ENCODE measurements at places on chromosomes 7 and 10.

GRCh38 chr10:118002581-118002980 lies 44.2 kb downstream of the RAB11FIP2 start:
- DNase-seq, result no peak

DNA sequence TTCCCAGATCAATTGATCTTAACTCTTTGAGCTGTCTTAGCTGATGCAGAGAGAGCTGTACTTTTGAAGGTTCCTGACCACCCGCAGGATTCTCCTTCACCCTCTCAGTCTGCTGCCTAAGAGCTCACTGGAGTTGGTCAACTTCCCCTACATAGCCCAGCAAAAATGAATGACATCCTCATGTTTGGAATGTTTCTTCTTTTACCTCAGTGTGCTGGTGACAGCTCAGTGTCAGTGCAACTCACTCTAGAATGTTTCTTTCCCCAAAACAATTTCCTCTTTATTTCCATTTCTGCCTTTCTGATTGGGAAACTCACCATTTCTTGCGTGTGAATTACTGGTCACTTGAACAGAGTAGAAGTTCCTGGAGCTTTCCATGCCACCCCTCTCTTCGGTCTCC lies 48.7 kb downstream of the LSMEM1 start:
- DNase-seq, result no peak

DNA sequence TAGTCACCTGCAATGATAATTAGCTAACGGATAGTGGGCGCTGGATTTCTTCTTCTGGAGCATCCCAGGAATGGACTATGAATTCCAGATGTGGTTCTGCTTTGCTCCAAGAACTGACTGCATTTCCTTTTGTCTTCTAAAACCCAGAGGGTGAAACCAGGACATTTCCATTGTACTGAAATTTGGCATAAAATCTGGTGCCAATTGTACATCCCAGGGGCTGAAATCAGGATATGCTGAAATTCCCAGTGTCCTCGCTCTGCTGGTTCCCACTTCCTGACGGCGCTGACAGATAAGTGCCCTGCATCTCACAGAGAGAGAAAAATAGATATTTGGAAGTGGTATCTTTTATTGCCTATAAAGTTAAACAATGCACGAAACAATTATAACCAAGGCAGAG lies 31.9 kb downstream of the RBM20 start:
- no peak for DNase-seq

DNA sequence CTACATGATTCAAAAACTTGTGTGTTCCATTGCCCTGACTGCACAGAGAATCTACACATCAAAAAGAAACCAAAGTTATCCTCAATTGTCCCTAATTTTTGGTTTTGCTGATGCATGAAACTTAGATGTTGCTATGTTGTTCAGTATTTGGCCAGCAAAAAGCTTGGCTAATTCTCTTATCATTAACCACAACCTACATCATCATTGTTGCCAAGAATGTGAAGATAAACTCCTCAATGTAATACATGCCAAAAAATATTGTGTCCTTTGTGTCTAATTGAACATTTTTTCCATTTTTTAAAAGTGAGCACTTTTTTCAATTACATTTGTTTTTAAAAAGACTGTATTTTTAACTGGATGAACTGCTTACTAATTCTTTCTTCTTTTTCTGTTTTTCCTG lies 268.0 kb upstream of the SEMA3D start:
- no peak for DNase-seq

GRCh38 chr10:110181451-110181850 lies 26.0 kb upstream of the MXI1 start:
- DNase-seq, result no peak

DNA sequence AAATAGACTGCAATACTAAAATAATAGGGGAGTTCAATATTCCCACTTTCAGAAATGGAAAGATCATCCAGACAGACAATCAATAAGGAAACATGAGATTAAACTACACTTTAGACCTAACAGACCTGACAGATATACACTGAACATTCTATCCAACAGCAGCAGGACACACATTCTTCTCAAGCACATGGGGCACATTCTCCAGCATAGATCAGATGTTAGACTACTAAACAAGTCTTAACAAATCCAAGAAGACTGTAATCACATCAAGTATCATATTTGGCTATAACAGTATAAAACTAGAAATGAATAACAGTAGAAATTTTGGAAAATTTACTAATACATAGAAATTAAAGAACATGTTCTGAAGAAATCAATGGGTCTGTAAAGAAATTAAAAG lies 458.9 kb upstream of the ANKRD30A start:
- DNase-seq, result no peak

DNA sequence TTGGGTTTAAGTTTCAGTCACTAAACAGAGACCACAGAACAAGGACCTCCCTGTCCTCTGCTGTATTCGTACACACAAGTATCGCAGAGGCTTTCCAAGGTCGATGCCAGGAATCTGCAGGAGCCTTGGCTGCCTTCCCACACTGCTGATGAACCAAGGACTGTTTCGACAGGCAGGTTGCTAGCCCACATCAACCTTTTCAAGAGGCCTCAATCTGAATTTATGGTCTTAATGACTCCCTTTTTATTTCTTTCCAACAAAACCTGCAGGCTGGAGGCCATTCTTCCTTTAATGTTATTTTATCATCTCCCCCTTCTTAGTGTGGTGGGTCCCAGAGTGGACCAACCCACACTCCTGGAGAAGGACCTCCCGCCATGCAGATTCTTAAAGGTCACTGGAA lies 45.6 kb downstream of the JCAD start:
- DNase-seq, result no peak

DNA sequence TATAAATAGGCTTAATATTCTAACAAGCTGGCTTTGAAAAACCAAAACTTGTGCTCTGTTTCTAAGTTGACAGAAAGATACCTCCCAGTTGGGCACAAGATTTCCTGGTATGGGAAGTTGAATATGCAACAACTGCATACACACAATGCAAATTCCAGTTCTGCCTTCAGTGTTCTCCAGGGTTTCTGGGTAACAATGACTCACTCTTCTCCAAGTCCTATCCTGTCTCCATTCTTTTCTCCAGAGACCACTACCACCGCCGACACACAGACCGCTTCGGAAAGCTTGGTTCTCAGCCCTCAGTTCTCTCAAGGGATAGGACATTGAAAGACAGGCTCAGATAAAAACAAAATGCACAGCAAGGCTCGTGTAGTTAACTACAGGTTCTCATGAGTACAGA lies 12.2 kb downstream of the PDE1C start:
- no peak for DNase-seq

DNA sequence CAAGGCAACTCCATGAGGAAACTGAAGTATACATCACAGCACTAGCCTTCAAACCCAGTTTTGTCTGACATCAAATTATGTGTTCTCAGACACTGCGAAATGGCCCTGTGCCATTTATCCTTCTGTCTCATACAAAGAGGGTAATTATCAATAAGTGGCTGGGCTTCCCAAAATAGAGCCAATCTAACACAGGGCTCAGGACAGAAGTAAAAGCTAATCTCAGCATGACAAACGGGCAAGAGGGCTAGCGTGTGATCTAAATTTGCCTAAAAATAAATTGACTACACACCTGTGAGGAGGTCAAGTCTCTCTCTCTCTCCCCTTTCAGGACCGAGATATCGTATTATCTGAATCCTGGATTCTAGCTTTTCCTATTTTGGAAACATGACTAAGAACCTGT lies 67.2 kb downstream of the DGKB start:
- no peak for DNase-seq

GRCh38 chr7:90005836-90006235 lies 148.4 kb upstream of the STEAP1 start:
- DNase-seq, result no peak

DNA sequence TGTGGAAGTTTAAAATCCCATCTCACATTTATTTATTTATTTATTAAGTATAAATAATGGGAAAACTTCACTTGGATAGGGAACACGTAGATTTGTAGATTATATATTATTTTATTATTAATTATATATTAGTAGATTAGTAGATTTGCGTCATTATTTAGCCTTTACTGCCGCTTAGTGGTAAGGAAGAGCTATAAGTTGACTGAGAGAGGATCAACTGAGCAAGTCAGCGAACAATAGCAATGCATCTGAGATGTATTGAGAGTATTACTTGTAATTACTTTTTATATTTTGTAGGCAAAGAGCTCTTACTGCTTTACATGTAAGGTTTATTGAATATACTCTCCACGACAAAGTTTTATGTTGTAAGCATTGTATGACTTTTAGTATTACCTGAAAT lies 244.5 kb upstream of the ANKRD30A start:
- no peak for DNase-seq

DNA sequence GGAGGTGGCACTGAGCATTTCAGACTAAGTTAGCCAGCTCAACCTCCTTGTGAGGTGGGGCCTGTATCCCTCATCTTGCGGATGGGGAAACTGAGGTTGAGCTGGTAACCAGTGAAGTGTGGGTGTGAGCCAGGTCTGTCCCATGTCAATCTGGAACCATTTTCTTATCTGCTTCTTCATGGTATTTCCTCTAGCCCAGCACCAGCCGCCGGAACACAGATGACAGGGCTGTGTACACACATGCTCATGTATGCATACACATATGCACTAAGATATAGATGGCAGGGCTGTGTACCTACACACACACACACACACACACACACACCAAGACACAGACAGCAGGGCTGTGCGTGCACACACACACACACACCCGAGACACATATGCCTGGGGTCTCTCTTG lies 18.5 kb downstream of the RAMP3 start:
- no peak for DNase-seq

DNA sequence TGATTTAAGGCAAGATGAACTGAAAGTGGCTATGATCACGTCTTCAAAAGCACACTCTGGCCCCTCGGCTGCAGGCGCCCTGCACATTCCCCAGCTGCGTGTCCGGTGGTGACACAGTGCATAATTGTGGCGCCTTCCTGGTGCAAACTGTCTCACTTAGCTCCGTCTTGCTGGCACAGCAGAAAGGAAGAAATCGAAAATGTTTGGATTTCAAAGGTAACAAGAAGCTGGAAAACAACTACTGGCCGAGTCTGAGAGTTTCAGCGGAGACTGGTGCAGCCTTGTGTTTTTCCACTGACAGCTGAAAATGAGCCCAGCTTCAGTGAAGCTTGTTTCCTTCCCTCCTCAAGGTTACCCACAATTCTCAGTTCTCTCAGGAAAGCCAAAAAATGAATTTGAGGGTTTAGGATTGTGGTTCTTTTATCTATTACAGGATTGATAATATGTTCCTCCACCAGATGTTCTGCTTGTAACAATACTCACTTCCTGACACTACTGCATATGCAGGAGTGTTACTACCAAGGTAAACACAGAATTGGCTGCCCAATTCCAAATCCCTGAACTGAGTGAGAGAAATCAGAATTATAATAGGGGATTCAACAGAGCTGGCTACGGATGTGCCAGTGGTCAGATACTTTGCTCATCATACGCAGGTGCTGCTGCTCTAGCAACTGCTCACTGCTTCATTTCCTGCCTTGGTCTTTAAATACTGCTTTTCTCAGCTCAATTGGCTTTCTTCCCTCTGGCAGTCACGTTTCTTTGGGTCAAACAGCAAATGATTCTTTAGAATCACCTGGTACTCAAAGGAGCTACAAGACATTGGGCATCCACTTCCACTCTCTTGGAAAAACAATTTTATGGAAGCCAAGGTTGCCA lies 63.7 kb downstream of the TRUB1 start:
- DNase-seq, result no peak

GRCh38 chr10:132689721-132690360 lies 96.1 kb downstream of the NKX6-2 start:
- no peak for DNase-seq

DNA sequence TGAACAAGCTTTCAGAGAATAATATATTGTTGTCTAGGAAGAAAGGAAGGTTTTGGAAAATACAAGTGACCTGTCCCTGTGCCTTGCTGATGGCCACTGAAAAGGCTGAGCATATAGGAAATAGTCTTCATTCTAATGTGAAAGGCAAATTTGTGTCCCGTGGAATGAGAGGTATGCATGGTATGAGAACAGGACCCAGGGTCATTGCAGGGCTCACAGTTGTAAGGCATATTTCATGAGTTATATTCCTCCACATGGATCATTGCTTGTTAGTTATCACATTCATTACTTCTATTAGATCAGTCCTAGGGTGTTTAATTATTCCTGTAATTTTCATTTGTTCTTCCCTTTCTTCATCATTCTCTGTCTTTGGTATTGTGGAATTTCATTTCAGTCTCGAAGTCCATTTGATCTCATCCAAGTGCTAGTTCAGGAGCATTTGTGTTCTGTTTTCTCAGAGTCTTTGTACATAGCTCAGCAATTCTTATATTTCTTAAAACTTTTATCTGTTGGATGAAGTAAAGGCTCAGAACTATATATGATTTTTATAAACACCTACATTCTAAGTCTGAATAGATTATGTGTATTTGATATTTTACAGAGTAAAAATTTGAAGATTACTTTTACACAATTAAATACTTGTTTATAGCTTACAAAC lies 39.4 kb upstream of the ARHGAP21 start:
- DNase-seq, result no peak

GRCh38 chr10:96536129-96536528 lies 22.4 kb upstream of the TLL2 start:
- no peak for DNase-seq

DNA sequence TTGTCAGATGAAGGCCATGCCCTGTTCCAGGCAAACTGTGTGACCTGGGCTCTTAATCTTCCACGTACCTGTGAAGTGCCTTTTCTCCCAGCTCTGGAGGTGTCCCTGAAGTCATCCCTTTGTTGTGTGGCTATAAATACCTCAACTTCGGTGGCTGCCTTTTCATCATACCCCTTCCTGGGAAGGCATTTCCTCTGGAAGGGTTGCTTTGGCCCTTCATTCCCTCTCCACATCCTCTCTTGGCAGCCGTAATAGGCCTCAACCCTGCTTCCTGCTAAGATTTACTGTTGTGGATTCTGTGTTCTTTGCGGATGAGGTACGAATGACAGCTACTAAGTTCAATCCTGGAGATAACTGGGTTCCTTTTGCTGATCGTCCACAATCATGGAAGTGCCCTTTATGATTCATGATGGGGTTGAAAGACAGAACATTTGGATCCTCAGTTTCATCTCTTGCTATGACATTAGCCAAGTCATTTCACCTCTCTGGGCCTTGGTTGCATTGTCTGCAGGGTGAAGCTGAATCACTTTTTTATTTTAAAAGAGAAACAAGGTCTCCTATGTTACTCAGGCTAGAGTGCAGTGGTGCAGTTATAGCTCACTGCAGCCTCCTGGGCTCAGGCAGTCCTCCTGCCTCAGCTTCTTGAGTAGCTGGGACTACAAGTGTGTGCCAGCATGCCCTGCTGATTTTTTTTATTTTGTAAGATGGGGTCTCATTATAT lies 23.6 kb downstream of the FKBP6 start:
- DNase-seq, result no peak

GRCh38 chr10:31340343-31340742 lies 21.3 kb downstream of the ZEB1 start:
- DNase-seq, result no peak

- DNase-seq, result no peak
Measured at GRCh38 chr10:129965959-129966358, 1.9 kb upstream of the EBF3 start.

GRCh38 chr7:106944035-106944665 lies 79.1 kb downstream of the PIK3CG start:
- DNase-seq, result no peak

DNA sequence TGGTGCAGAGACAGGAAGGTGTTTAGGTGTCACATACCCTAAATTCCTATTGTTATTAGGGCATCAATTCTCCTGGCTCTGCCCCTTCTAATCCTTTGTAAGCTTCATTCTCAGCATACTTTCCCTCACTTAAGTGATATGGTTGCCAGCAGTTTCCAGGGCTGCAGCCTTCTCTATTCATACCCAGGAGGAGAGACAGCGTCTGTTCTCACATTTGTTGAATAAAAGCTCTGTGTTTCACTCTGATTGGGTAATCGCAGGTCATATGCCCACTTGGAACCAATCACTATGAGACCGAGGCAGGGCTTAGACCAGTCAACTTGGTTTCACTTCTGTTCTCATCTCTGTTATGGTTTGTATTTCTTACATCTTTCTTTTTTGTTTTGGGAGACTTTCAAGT lies 109.6 kb upstream of the MTPN start:
- DNase-seq, result no peak

Data from stimulated activated naive CD4-positive, alpha-beta T cell (primary cell).